Ovary (tissue), 10 donors: ENCODE measurements at places on chromosomes 7 and 10. TPM values are rescaled to one million over a fixed set of nuclear protein-coding genes. Genes with fewer than 3 reads are reported as not detected.

The VPS26A gene
- 44.0 TPM for total RNA-seq

- H3K4me1 ChIP-seq: no peaks in the 10 kb centered on the region
- H3K36me3 ChIP-seq: no peaks in the 10 kb centered on the region
- H3K4me3 ChIP-seq: no peak overlapping the region
Measured at GRCh38 chr10:25766213-25766612, 167.8 kb upstream of the MYO3A start.

- H3K4me1 ChIP-seq: no peaks in the 10 kb centered on the region
- no peak for DNase-seq
- H3K4me3 ChIP-seq: no peak overlapping the region
- H3K27ac ChIP-seq: no peak overlapping the region
- no peaks in the 10 kb centered on the region for H3K36me3 ChIP-seq
Measured at GRCh38 chr10:123458933-123459332, 207.2 kb upstream of the GPR26 start.

DNA sequence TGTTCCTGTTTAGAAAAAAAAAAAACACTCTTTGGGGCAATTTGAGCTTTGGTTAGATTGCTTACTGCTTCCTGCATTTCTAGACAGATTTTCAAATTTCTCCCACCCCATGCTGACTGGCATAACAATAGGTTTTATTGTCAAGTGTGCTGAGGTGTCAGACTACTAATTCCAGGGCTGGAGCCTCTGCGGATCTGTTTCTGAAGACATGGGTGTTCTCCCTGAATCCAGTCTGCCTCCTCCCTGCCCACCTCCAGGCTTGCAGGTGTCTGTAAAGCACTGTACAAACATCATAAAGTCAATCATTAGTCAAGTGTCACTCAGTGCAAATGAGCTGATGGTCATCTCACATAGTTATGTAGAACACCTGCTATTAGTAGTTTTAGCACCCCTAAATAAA, 292.4 kb downstream of the GATA3 start:
- no peak overlapping the region for H3K27ac ChIP-seq
- no peaks in the 10 kb centered on the region for H3K27me3 ChIP-seq
- H3K4me3 ChIP-seq: no peak overlapping the region
- no peak for DNase-seq
- H3K36me3 ChIP-seq: no peaks in the 10 kb centered on the region

DNA sequence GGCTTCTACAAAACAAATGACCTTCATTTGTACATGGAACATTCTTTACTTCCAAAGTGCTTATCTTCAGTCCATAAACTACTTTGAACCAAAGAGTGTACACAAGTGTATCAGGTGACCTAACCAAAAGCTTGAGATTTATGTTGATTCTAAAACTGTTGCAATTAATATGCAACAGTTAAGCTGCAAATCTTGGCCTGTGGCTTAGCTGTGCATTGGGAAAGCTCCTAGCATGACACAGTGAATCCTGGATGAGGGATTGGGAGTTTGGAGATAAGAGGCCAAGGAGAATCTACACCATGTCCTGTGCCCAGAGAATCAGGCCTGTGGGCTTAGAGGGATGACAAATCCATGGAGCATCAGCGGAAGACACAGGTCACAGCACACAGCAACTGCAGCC, 105.2 kb upstream of the GSDME start:
- no peak overlapping the region for H3K27ac ChIP-seq
- no peak for DNase-seq
- no peaks in the 10 kb centered on the region for H3K27me3 ChIP-seq
- H3K4me3 ChIP-seq: no peak overlapping the region
- H3K36me3 ChIP-seq: no peaks in the 10 kb centered on the region
